Bone marrow (tissue), 2 donors: ENCODE measurements at places on chromosomes 2 and 18.

- DNase-seq = no peak
Measured at GRCh38 chr18:26386002-26386401, 159.8 kb downstream of the TAF4B start.

GRCh38 chr2:135931776-135932443 lies 53.5 kb downstream of the DARS1 start:
- DNase-seq = no peak

DNA sequence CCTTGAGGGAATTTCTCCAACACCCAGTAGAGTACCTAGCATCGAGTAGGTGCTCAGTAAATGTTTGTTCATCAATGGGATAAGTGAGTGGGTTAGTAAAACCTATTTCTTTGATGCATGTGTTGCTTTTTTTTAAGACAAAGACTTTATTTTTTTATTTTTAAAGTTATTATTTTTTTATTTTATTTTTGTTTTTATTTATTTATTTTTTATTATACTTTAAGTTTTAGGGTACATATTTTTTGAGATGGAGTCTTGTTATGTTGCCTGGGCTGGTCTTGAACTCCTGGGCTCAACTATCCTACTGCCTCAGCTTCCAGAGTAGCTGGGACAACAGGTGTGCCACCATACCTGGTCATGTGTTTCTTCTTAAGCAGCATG lies 20.8 kb downstream of the PLEK start:
- DNase-seq = no peak

DNA sequence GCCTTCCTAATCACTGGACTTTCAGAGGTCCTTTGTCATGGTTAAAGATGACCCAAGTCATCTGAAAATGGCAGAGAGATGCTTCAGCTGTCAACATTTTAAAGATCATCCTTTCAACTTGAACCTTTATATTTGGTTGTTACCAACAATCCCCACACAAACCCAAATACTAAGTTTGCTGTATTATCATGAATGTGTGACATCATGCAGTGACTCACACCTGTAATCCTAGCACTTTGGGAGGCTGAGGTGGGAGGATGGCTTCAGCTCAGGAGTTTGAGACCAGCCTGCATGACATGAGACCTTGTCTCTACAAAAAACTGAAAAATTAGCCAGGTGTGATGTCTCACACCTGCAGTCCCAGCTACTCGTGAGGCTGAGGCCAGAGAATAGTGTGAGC lies 55.2 kb upstream of the NRP2 start:
- no peak for DNase-seq

GRCh38 chr18:48951448-48952286 lies 902 bp upstream of the SMAD7 start:
- peak; percentile 80 for DNase-seq

DNA sequence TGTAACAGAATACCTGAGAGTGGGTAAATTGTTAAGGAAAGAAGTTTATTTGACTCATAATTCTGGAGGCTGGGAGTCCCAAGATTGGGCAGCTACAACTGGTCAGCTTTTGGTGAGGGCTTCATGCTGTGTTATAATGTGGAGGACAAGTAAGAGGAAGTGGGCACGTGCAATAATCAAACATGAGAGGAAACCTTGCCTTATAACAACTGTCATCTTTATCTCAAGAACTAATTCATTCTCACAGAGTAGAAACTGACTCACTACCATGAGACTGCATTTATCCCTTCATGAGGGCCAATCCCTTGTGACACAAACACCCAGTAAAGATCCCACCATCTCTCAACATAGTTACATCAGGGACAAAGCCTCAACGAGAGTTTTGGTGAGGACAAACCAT lies 318.1 kb upstream of the NT5C1B start:
- DNase-seq = no peak

DNA sequence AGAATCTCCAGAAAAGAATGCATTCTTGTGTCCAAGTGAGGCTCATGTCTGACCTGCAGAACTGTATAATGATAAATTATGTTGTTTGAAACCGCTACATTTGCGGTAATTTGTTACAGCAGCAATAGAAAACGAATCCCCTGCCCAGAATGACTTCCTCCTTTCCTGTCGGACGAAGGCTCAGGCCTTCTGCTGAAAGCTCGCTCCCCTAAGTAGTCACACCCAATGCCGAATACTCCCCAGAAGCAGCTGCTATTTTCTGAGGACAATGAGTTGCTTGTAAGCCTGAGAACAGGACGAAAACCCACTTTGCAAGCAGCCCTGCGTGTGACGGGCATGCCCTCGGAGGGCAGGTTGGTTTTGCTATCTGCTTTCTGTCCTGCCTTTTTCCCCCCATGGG lies 27.7 kb upstream of the PTPN4 start:
- DNase-seq = no peak

DNA sequence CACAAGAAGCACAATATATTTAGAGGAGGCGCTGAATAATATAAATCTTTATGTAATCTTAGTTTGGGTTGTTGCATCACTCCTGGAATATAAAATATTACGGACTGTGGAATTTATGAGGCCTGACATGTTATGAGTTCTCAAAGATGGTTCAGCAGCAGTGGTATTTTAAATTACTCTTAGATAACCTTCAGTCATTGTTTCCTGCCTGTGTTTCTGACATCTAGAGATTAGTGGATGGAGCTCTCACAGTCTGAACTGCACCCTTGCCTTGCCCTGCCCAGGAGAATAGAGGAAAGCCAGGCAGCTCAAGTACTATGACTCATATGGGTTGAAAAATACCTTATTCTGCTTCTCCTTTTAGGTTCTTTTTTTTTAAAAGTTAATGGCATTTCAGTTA lies 70.0 kb downstream of the ACSL3 start:
- no peak for DNase-seq

DNA sequence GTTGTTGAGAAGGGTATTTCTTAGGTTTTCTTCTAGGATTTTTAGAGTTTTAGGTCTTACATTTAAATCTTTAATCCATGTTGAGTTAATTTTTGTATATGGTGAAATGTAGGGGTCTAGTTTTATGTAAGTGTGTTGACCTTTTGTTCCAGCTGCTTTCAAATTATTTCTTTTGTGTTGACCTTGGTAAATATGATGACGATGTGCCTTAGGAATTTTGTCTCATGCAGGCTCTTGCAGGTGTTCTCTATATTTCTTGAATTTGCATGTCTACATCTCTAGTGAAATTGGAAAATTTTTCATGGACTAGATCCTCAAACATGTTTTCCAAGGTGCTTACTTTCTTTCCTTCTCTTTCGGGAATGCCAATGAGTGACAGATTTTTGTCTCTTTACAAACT lies 1609.3 kb upstream of the ZEB2 start:
- no peak for DNase-seq

DNA sequence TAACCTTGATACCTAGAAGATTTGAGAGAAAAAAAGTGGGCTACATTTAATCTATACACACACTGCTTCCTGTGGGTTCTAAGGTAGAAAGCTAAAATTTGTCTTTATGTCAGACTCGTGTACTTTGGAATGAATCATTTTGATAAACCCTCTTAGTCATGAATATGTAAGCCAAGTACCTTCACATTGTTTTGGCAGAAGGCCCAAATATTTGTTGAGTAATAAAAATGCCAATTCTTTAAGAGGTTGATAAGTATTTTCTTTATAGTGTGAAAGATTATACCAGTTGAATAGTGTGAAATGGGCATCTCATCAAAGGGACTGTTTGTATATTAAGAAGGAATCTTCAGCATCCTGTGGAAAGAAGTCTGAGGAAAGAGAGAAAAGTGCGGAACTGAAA lies 1464.7 kb upstream of the ZEB2 start:
- no peak for DNase-seq

DNA sequence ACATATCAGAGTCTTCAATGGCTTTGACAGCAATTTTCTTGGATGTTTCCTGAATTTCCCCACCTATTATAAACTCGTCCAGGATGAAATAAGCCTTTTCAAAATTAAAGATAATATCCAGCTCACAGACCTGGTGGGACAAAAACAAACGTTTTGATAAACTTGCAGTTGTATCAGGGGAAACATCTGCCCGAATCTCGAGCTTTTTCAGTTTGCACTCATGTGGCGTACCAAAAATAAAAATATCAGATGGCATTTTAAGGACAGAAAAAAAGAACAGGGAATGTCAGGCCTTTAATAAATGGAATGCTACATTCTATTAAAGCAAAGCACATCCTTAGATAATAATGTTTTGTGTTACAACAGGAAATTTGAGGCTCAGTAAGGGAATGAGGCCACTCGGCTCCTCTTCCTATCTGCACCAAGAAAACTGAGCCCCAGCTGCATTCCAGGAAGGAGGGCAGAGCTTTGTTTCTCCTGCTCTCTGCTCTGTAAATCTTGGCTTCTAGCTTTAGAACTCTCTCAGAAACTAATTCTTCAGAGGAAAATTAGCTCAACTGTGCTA lies 72.1 kb downstream of the AP1S3 start:
- DNase-seq = no peak

GRCh38 chr2:61537277-61537949 lies 743 bp downstream of the XPO1 start:
- DNase-seq = peak; percentile 42

GRCh38 chr18:3450012-3450798 lies at the start of gene TGIF1:
Gene TGIF1 (plus strand): TSS chr18:3450172. CDS start chr18:3450490, 318 bp downstream.
- peak; percentile 68 for DNase-seq

DNA sequence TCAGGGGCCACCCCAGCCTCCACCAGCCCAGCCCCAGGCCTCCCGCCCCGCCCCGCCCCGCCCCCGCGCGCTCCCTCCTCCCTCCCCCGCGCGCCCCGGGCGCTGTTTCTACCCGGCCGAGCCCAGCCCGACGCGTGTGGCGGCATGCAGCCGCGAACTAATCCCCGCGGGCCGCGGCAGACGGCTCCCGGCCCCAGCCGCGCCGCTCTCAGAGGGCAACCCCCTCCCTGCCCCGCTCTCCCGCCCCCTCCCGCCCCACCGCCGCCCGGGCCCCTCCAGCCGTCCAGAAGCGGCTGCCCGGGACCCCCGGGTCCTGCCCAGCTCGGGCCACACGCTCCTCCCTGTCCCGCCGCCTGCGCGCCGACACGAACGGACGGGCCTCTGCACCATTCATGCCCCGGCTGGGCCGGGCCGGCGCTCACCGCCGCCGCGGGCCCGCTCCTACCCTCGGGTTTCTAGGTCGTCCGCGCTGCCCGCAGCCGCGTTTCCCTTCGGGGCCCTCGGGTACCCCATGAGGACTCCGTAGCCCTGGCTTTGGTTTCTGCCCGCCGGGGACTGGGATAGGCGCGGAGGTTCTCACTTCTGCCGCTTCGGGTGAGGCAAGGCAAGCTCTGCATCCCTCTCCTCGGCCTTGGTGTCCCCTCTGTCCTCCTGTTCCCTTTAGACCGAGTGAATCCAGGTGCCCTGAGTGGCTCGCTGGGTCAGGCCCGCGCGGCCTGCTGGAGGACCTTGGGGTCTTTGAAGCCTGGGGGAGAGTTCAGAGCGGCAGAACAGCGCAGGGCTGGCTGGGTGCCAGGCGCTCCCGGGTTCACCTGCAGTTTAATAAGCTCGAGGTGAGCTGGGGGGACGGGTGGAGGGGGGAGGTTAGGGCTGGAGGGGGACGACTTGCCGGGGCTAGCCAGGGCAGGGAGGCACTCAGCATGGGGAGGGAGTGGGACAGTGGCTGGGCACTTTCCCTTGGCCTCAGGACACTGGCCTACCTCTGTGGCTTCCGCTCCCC lies 3.1 kb downstream of the WNT10A start:
- no peak for DNase-seq

DNA sequence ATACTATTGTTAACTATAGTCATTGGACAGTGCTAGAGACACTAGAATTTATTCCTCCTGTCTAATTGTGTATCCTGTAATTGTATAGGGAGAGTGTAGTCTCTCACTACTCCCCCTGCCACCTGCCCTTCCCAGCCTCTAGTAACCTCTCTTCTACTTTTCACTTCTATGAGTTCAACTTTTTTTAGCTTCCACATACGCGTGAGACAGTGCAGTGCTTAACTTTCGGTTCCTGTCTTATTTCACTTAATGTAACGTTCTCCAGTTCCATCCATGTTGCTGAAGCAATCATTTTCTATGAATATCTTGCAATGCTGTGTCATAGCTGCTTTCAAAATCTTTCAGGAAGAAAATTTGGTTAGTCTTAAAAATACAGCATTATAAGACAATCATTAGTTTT lies 22.8 kb upstream of the RUFY4 start:
- DNase-seq = peak; percentile 28

DNA sequence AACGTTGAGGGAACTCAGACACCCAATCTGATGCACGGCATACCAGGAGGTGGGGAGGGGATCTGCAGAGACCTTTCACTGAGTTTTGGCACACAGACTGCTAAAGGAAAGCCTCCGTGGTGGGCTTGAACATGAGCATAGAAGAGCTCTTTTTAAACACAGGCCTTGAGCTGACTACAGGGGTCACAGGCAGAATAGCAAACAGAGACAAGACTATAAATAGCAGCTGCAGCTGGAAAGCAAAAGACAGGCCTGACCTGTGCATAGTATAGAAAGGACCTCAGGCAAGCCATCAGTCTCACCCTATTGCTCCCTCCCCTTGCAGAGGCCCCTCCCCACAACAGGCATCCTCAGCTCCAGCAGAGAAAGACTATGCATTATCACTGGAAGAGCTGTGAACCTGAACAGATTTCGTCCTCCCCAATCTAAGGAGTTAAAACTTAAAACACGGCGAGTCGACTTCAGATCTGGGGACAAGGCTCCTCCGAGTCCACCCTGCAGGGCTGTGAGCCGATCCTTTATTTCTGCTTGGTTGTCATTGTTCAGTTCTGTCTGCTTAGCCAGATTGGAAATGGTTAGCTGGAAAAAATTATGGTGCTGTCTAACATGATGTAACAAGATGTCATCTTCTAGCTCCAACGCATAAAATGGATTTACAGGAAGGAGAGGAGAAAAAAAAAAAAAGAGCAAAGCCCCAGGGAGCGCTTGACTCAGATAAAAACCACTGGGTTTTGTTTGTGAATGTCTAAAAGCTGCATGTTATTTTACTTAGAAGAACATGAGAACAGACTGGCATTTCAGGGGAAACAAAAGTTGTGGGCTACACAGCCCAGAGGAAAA lies 25.2 kb upstream of the LCLAT1 start:
- DNase-seq = no peak

GRCh38 chr18:1383465-1383864 lies 478.8 kb downstream of the ADCYAP1 start:
- DNase-seq = no peak

- DNase-seq = peak; percentile 17
Measured at GRCh38 chr2:195533771-195534642, 123.0 kb upstream of the SLC39A10 start.

- no peak for DNase-seq
Measured at GRCh38 chr2:223815186-223815883, 22.0 kb downstream of the AP1S3 start.
